Muscle of leg (tissue), 16 donors: ENCODE measurements at places on chromosomes 1 and 21. TPM values are rescaled to one million over a fixed set of nuclear protein-coding genes. Genes with fewer than 3 reads are reported as not detected.

DNA sequence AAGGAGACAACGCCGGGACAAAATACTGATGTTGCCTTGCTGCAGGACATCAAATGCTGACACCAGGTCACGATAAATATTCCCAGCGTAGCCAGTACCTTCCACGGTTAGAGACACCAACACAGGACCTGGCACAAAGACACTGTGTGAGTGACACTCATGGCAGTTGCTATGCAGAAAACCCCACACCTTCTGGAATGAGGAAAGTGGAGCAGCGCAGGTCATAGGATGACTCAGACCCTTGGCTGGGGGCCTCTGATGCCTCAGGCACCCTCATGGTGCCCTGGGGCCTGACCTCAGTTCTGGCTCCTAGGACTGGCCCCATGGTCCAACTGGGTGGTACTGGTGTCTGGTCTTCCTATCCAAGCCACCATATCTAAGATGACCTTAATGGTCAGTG lies 7.0 kb downstream of the DCST2 start:
- no peak for DNase-seq
- H3K4me1 ChIP-seq: no peaks in the 10 kb centered on the region
- H3K27me3 ChIP-seq: no peaks in the 10 kb centered on the region
- H3K27ac ChIP-seq: no peak overlapping the region
- no peaks in the 10 kb centered on the region for H3K36me3 ChIP-seq
- no peak overlapping the region for H3K4me3 ChIP-seq

DNA sequence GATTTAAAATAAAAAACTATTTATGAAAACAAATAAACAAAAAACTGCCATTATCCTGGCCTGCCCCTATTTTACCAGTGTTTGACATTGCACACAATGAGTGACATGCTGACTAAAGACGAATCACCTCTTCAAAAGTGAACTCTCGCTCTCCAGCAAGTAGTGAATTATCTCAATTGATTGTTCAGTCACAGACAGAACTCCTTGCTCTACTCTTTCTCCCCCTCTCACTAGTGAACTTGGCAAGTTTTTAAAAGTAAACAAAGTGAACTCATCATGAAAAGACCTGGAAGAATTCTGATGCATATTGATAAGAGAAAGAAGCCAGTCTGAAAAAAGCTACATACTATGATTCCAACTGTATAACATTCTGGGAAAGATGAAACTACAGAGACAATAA lies 4.7 kb upstream of the C1orf52 start:
- DNase-seq: no peak
- no peak overlapping the region for H3K4me3 ChIP-seq
- H3K27me3 ChIP-seq: no peaks in the 10 kb centered on the region
- H3K27ac ChIP-seq: no peak overlapping the region

Gene MYCL
- total RNA-seq: 2.4 TPM

Gene FCAMR
- total RNA-seq: not detected

Gene AMY2A
- not detected for total RNA-seq
